LHCN-M2 (cell line): ENCODE measurements at places on chromosomes 1 and 21. TPM values are rescaled to one million over a fixed set of nuclear protein-coding genes. Genes with fewer than 3 reads are reported as not detected.

- DNase-seq: peak; percentile 26
Measured at GRCh38 chr1:246012341-246012740, 494.7 kb downstream of the SMYD3 start.

DNA sequence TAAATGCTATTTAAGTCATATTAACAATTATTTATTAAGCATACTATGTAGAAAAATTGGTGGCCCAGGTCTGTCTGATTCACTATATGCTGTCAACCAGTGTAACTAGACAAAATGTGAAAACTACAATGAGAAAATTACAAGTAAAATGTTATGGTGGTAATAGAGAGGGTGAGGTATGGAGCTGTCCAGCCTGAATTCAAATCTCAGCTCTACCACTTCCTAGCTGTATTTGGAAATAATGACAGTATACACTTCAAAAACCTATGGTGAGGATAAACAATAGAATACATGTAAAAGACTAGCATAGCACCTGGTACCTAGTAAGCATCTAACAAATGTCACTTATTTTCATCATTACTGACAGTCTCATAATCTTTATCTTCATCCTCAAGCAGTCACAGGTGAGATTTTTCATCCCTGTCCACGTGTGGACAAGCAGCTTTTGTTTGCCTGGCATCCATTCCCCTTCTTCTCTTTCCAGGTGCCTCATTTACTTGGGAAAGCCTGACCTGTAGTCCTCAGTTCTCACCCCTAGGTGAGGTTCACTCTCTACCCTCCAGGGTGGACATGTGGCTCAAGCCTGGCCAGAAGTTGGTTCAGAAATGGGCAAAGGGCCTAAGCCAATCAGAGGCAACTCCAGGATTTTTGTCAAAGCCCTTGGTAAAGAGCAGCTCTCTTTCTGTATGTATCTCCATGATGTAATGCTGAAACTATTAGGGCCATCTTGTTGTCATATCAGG is 29.5 kb downstream of the EGLN1 start:
- no peak for DNase-seq

- DNase-seq: peak; percentile 54
Measured at GRCh38 chr1:172135978-172136610, 284.4 kb upstream of the C1orf105 start.

DNA sequence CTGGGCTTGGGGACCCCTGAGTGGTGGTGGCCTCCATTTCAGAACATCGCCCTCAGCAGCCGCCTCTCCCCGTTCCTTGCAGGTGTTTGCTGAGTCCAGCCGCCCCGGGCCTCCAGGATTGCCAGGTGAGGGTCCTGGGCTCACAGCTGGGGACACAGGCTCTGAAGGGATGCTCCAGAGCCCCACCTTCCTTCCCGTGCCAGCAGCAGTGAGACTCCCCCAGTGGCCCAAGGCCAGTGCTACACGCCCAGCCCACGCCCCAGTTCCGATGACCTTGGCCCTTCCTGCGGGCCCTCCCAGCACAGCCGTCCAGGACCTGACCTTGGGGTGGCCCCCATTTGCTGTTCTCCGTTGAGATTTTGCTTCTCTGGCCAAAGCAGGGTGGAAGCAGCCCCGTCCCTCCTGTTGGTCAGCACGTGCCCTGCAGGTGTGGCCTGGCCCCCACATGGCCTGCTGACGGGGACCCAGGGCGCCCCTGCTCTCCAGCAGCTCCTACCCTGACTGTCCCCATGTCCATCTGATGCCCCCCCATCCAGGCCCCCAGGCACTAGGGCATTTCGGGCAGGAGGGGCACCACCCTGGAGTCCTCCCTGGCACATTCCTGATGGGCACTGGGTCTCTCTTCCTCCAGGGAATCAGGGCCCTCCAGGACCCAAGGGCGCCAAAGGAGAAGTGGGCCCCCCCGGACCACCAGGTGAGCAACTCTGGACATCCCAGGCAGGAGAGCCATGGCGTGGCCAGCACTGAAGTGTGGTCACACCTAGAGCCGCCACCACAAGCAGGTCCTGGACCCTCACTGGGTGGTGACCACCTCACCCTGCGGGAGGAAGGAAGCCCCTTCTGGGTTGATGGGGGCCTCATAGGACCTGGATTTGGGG is 45.0 kb downstream of the SLC19A1 start:
- no peak for DNase-seq

DNA sequence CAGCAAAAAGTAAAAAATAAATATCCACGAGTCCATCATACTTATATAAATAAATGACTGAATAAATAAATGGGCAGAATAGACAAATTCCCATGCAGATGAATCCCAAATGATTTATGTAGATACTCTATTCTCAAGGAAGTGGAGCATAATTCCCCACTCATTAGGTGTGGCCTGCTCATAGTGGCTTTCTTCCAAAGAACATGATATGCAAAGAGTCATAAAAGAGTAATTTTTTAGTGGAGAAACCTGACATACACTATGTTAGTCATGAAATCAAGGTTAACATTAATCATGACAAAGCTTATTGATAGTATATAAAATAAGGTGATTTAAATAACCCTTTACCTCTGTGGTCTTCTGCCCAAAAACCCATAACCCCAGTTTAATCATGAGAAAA is 298.9 kb downstream of the DPYD start:
- DNase-seq: peak; percentile 53

- DNase-seq: no peak
Measured at GRCh38 chr1:216448011-216448510, 24.8 kb upstream of the USH2A start.

GRCh38 chr1:56295949-56296929 is 283.1 kb downstream of the PLPP3 start:
- no peak for DNase-seq

GRCh38 chr1:233015965-233016364 is 65.6 kb downstream of the NTPCR start:
- DNase-seq: peak; percentile 67

DNA sequence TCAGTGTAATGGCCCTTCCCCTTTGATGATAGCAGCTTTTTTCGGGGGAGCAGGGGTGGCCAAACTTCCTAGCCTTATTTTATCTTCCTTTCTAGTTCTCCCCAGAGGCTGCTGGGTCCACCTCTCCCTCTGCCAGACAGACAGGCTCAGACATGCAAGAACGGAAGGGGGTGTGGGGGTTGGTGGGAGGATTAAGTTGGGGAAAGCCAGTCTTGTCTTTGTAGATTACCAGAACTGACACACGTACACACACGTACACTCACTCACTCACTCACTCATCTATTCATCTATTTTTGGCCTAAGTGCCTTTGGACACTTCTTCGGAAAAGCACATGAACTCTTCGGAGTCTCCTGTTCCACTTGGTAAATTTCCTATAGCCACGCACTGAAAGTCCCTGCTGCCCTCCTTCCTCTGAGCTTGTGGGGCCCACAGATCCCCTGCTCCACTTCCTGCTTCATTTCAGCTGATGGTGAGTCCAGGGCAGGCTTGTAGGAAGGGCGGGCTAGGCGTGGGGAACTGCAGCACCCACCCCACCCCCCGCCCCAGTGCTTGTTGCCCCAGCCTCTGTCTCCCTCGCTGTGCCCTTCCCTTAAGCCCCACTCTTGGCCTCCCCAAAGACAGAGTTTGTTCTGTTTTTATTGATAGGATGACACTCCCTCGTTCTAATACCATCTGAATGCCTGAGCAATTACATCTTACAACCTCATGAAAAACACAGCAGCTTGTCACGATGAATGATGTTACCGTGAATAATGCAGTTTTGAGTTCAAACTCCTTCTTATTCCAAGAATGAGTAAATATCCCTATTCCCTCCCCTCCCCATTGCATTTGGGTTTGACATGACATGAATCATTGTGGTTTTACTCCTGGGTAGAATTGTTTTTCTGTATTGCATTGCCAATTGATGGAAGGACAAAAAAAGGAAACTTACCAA is 60.7 kb upstream of the ATP5PO start:
- DNase-seq: peak; percentile 98

DNA sequence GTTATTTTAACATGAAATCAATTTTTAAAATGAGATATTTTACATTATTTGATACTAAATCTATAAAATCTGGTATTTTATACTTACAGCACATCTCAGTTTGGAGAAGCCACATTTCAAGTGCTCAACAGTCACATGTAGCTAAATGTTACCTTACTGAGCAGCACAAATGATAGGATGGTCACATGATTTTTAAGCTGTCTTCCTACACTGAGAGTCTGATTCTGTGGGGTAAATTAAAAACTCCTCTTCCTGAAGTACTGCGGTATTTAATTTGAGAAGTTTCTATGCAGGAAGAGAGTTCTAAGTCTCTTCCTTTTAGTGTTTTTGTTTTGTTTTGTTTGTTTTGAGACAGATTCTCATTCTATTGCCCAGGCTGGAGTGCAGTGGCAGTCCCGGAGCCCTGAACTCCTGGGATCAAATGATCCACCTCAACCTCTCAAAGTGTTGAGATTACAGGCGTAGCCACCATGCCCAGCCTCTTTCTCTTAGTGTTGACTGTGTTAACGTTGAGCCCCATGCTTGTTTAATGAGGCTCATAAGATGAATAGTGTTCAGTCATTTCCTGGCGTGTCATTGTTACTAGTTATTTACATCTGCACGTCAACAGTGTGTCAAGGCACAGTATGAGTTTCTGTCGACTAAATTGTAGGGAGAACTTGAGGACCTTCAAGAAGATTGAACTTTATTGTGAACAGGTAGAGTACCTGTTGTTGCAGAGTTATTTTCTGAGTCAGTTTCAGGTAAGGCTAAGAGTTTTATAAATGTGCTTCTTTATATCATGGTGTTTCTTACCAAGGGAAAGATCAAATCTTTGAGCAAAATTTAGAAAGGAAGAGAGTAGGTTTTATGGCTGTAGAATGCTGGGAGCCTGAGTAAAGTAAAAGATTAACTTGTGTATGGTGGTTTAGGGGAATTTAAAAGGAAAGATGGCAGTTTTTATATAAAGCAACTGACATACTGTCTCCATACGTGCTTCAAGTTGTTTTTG is 3.3 kb downstream of the CNST start:
- DNase-seq: no peak

GRCh38 chr1:185567440-185567839 is 166.8 kb upstream of the HMCN1 start:
- no peak for DNase-seq

- DNase-seq: peak; percentile 80
Measured at GRCh38 chr21:44011579-44012473, at the start of gene TRAPPC10. TRAPPC10 (plus strand) TSS chr21:44012309; CDS start chr21:44012494, 185 bp downstream.

DNA sequence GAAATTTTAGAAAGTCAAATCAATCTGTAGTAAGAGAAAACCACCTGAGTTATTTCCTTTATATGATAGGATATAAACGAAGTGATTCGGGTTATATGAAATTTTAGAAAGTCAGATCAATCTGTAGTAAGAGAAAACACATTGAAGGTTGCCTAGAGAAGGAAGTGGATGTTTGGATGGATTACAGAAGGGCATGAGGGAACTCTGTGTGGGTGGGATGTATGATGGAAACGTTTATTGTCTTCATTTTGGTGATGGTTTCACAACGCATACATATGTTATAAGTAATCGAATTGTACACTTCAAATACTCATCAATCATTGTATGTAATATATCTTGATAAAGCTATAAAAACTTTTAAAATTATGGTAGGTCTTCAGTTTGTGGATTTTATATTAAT is 5.1 kb downstream of the CR1 start:
- no peak for DNase-seq

DNA sequence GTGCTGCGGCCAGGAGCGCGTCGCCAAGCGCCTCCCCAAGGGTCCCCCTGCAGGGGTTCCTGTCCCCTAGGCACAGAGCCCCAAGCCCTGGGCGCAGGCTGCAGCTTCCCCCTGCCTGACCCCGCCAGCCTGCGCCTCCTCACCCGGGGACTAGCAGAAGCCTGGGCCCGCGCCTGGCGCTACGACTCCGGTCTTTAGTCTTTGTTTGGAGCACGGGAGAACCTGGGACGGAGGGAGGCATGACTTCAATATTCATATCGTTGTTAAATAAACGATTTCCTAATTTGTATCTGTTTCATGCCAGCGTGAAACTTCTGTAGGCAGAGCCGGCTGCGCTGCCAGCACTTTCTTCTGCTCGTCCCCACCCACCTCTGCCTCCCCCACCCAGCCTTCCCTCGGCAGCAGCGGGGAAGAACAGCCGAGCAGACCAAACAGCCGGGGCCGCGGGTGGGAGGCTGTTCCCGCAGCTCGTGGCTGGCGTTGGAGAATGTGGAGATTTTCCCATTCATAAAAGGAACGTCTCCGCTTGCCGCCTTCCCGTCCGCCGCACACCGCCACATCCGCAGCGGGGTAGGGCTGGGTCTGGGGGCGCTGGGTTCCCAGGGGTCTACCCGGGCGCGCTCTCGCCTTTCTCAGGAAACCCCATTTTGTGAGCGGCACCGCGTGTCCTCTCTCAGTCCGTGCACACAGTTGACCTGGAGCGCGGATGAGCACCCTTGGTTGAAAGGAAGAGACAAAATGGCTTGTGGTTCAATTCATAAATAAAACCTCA is 777 bp upstream of the TRIM67 start:
- DNase-seq: no peak

- peak; percentile 75 for DNase-seq
Measured at GRCh38 chr1:94734963-94735901, 84.9 kb upstream of the SLC44A3 start.

DNA sequence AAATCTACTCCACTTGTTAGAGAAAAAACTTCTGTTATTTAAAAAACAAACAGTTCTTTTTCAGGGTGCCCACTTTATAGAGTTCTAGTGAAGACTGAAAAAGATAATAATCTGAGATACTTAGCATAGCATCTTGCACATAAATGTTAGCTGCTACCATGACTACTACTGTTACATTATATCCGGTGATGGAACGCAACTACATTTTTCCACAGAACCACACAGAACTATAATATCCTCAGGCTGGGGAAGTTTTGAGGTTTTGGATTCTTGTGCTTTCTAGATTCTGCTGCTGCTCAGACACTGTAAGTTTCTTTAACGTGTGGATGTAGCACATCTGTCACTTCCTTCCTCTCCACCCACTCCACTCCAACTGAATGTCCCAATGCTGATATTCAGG is 110.3 kb downstream of the PTPN14 start:
- DNase-seq: no peak

GRCh38 chr1:38528623-38529022 is 330.9 kb downstream of the RRAGC start:
- DNase-seq: no peak

- DNase-seq: no peak
Measured at GRCh38 chr1:68217060-68217554, 15.2 kb downstream of the WLS start.

DNA sequence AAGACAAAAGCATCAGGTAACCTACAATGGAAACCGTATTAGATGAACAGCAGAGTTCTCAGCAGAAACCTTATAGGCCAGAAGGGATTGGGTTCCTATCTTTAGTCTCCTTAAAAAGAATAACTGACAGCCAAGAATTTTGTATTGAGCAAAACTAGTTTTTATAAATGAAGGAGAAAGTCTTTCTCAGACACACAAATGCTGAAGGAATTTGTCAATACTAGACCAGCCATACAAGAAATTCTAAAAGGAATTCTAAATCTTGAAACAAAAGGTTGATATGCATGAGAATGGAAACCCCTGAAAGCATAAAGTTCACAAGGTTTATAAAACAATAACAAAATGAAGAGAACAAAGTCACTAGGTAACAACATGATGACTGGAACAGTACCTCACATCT is 58.1 kb downstream of the NEK7 start:
- no peak for DNase-seq

- no peak for DNase-seq
Measured at GRCh38 chr21:32197896-32198295, 81.0 kb downstream of the MIS18A start.

The HPDL gene
- 0.23 and 0.51 TPM in 2 replicates for total RNA-seq

The TSTD1 gene
- total RNA-seq: 14.7 and 27.3 TPM in 2 replicates

The RGSL1 gene
- not detected in 2 replicates for total RNA-seq

The UTS2 gene
- not detected in 2 replicates for total RNA-seq

The CD84 gene
- total RNA-seq: not detected in 2 replicates

The RNF187 gene
- 82.1 and 96.6 TPM in 2 replicates for total RNA-seq

The RBP7 gene
- total RNA-seq: not detected in 2 replicates

The RAB25 gene
- not detected in 2 replicates for total RNA-seq

The PDIK1L gene
- total RNA-seq: 2.9 and 3.0 TPM in 2 replicates

The NR1I3 gene
- not detected in 2 replicates for total RNA-seq

The RAB29 gene
- total RNA-seq: 24.9 and 29.3 TPM in 2 replicates

The MCM3AP gene
- 79.3 and 81.1 TPM in 2 replicates for total RNA-seq

The S1PR1 gene
- 1.3 and 2.4 TPM in 2 replicates for total RNA-seq
